ENCODE measurements at places on chromosomes 12 and 14.

DNA sequence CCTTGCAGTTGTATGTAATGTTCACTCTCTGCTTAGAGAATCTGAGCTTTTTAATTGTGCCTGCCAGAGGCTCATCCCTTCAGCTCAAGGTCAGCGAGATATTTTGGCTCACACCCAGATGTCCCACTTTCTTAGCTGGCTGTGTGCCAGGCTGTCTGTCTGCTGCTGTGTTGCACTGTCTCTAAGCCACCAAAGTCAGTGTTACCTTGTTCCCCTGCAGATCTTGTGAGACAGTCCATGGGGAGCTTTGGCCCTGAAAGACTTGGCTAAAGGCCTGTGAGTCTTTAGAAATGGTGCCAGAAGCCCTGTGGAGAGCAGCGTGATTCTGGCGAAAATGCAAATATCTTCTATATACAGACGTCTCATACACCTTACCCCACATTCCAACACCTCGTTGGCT lies 293.7 kb downstream of the TTC6 start:
- no peak for DNase-seq

GRCh38 chr12:52005903-52006703 lies 643 bp upstream of the TAMALIN start:
- DNase-seq, result peak; percentile 75

DNA sequence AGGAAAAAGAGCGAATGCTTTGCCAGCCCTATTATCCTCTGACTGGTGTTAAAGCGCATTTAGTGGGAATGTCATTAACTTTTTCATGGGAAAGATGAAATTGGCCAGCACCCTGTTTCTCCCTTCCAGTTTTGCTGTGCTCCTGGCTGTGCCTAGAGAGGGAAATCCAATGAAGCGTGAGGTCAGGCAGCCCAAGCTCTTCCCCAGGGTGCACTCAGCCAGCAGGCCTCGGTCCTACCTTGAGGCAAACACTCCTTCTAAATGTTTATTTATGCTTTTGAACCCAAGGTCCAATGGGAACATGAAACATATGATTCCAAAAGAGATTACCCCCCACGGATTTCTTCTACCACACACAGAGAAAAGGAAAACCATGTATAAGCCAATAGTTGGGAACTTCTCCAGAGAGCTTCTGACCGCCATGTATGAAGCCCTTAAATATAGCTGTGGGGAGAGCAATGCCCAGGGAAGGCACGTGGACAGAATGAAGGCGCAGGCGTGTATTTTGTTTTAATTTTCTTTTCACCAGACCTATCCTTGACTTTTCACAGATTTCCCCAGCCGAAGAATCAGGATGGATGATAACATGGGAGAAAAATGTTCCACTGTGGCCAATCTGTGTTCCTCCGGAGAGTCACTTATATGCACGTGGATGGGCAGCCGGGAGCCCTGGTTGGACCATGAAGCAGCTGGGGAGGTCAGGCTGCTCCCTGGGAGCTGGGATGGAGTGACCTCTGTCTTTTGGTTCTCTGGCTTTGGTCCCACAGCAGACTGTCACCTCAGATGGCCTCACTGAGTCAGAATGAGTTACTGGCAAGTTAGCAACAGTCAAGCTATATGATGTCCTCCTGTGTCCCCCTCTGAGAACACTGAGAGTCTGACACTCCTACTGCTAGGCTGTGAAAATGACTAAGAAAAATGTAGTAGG lies 37.3 kb downstream of the GPR135 start:
- no peak for DNase-seq

DNA sequence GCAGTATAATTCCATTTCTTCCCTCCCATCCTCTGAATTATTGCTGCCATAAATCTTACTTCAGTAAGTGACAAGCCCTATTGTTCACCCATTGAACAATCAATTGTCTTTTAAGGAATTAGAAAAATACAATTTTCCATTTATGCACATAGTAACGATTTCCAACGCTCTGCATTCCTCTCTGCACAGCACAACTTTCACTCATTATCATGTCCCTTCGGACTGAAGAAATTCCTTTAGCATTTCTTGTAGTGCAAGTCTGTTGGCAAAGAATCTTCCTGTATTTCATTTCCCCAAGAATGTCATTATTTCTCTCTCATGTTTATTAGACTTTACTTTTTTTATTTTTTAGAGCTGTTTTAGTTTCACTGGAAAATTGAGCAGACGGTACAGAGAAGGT lies 252.1 kb upstream of the RTL1 start:
- no peak for DNase-seq

DNA sequence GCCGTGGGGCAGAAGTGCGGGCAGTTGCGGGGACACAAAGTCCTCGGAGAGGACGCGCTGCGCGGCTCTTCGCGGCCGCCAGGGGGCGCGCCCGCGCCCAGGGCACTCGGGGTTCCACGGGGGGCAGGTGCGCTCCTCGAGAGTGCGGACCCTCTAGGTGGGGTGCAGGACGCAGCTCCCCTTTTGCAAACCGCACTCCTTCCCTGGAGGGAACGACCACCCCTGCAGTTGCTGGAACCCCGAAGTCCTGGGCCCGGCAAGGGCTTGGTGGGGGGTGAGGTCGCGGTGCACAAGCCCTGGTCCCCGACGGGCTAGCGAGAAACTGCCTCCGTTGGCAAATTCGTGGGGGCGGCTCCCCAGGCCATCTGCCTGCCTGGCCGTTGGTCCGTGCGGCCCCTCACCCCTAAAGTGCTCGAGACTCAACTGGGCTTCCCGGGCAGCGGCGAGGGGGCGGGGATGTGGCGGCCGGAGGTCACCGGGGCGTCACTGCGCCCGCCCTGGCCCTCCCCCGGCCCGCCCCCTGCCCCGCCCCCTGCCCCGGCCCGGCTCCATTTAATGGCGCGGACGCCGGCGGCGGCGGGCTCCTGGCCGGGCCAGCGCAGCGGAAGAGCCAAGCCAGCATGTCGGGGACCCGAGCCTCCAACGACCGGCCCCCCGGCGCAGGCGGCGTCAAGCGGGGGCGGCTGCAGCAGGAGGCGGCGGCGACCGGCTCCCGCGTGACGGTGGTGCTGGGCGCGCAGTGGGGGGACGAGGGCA lies at the start of gene ADSS1:
ADSS1 (plus strand) TSS at position 579 of the 756 bp plus-strand sequence; CDS start at position 621, 42 bp downstream.
- DNase-seq, result peak; percentile 86

DNA sequence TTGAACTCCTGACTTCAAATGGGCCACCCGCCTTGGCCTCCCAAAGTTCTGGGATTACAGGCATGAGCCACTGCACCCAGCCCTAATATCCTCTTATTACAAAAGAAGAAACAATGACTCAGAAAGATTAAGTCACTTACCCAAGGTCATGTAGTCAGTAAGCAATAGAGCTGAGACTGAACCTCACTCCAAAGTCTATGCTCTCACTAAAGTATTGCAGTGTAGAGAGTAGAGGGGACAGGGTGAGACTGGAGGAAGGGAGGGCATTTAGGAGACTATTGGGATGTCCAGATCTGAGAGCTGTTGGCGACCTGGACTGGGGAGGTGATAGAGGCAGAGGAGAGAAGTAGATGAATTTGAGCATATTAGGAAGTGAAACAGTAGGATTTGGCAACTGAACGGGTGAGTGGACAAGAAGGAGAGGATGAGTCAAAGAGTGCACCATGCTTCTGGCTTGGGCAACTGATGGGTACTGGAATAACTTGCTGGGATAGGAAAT lies 11.8 kb downstream of the P2RX7 start:
- no peak for DNase-seq

DNA sequence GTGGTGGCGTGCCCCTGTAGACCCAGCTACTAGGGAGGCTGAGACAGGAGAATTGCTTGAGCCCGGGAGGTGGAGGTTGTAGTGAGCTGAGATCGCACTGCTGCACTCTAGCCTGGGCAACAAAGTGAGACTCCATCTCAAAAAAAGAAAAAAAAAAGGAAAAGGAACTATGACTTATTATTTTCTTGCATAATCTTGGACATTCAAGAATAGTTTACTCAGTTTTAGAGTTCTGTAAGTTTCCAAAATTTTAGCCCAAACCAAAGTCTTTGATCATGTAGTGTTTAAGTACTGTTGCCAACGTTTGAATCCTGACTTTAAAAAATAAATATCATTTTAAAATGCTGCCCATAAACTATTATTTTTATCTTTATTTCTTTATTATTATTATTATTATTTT lies 6.2 kb downstream of the PSMA6 start:
- DNase-seq, result no peak

- DNase-seq, result no peak
Observed at GRCh38 chr14:64614166-64614565, 64.4 kb downstream of the PPP1R36 start.

- DNase-seq, result peak; percentile 53
Observed at GRCh38 chr14:68471029-68471963, 321.6 kb downstream of the ZFP36L1 start.

DNA sequence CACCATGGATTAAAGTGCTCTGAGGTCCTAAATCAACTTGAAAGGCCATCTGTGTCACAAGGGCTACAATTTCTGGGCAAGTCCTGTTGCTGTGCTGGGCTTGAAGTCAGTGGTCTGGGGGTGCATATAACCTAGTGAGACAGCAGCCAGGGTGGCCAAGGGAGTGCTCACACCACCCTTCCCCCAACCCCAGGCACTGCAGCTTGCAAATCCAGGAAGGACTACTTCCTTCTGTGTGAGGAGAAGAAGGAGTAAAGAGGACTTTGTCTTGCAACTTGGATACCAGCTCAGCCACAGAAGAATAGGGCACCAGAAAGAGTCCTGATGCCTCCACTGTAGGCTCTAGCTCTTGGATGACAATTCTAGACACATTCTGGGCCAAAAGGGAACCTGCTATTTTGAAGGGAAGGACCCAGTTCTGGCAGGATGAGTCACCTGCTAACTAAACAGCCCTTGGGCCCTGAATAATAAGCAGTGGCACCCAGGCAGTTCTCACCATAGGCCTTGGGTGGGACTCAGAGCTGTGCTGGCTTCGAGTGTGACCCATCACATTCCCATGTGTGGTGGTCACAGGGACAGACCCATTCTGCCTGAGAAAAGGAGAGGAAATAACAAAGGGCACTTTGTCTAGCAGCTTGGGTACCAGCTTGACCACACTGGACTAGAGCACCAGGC lies 32.6 kb upstream of the DHRS7 start:
- no peak for DNase-seq

DNA sequence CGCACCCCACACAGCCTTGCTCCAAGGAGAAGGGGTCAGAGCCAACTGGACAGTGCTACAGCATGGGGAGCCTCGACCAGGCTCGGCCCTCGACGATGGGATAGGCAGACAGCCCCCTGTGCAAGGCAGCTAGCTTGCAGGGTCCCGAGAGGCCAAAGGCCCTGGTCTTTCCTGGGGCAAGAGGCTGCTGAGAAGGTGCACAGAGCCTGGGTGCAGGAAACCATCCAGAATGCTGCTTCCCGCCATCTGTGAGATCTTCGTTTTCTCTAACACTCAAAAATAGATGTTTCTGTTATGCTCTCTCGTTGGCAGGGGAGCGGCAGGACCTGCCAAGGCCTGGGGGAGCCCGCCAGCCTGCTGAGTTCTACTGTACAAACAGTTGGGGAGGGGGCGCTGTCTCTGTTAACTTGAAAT lies 168.0 kb upstream of the RTL1 start:
- DNase-seq, result peak; percentile 38

GRCh38 chr14:102926104-102926503 lies 3.6 kb downstream of the AMN start:
- no peak for DNase-seq

DNA sequence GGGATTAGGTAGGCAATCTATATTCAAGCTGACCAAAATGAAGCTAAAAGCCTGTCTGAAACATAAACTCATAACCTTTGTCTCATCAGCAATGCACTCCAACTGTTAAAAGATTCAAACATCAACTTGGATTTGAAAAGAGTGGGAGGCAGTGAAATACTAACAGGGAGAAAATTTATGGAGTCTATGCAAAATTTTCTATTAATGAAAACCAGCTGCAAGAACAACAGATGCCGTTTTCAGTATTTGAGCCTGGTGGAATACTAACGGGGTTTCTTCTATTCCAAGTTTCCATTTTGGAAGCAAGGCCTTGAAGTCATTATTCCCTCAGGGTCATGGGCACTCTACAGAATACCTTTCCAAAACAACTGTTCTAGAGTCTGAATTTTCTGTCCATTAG lies 88.3 kb downstream of the LRP6 start:
- no peak for DNase-seq

- no peak for DNase-seq
Observed at GRCh38 chr12:120936197-120936596, 32.0 kb upstream of the SPPL3 start.

GRCh38 chr14:30569216-30569902 lies 10.4 kb downstream of the G2E3 start:
- DNase-seq, result no peak

DNA sequence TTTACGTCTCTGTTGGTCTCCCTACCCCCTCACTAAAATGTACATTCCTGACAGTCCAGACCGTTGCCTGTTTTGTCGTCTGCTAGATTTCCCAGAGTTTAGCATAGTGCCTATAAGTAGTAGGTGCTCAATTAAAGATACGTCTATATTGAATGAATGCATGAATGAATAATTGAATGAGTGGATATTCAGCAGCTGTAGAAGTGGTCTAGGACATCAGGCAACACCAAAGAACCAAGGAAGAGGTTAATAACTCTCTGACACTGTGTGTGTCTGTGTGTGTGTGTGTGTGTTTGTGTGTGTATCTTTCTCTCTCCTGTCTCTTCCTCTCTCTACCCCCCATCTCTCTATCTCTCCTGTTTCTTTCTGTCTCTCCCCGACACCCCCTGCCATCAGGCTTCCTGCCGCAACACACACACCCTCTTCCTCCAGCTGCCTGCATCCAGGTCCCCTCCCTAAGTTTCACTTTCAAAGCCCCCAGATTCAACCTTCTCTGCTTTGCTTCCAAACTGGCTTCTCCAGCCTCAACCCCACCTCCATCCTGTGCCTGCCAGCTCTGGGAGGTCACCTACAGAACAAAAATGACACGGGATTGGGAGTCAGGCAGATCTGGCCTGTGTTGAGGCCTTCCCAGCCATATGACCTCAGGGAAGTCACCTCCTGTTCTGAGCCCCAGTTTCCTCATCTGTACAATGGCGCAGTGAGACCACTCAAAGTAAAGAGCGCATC lies 119.9 kb upstream of the NCOR2 start:
- DNase-seq, result no peak

- DNase-seq, result no peak
Observed at GRCh38 chr12:83573671-83574070, 887.0 kb downstream of the TMTC2 start.

DNA sequence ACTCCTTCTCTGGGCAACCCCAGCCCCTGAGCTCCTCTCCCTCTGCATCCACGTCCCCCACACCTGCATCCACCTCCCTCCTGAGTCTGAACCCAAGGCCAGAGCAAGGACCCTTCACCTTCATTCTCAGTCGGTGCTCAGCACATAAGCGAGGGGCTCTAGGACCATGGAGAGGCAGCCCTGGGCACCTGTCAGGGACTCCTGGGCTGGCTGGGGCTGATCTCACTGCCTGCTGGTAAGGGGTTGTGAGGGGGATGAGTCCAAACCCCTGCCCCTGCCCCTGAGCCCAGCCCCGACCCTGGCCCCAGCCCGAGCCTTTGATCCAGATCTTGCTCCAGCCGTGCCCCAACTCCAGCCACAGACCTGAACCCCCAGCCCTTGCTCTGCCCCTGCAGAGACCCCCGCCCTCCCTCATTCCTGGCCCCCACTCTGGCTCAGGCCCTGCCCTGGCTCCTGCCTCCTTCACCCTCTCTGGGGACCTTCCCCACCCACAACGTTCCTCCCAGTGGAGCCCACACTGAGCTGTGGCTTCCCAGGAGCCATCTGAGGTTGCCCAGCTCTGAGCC lies 888 bp upstream of the CCDC197 start:
- no peak for DNase-seq
